ENCODE measurements at places on chromosomes 13 and 19.

GRCh38 chr13:33757713-33758112 lies 60.2 kb upstream of the RFC3 start:
- DNase-seq: no peak

DNA sequence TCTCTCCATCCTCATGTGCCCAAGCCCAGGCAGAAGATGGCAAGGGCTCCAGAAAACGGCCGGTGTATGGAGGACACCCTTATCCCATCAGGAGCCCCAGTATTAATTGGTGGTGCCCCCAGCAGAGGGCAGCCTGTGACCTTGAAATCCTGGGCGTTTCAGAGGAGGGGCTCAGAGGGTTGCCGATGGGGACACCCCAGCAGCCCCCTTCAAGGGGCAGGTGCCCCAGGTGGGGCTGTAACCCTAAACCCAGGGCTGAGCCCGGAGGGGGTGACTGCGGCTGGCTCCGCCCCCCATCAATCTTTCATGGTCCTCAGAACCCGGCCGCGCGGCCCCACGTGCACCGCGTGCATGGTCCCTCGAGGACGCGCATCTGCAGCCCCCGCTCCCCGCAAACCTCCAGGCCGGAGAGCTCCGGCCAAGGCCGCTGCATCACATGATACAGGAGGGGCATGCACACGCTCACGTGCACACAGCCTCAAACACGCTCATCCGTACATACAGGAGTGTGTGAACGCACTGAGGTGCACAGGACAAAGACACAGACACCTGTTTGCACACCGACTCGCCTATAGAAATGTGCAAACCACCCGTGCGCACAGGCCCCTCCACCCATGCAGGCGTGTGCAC lies 949 bp downstream of the RAB3A start:
- no peak for DNase-seq

DNA sequence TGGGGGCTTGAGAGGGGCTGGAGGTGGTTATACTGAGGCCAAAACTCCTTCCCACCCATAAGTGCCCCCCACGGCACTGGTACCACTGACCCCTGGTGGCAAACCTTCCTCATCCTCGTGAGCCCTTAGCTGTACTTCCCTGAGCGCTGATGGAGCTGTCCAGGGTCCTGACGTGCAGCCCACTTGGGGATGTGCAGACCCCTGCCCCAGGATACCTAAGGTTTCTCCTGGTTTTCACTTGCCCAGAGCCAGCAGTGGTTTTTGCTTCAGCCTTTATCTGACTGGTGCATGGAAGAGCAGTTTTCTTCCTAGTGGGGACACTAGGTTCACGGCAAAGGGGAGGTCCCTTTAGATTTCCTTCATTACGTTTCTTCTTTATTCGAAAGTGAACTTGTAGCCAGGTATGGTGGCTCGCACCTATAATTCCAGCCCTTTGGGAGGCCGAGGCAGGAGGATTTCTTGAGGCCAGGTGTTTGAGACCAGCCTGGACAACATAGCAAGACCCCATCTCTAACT lies 28.7 kb upstream of the KCTD15 start:
- no peak for DNase-seq

- DNase-seq: no peak
These were observed 93.2 kb downstream of the STK24 start for GRCh38 chr13:98483601-98484288.

DNA sequence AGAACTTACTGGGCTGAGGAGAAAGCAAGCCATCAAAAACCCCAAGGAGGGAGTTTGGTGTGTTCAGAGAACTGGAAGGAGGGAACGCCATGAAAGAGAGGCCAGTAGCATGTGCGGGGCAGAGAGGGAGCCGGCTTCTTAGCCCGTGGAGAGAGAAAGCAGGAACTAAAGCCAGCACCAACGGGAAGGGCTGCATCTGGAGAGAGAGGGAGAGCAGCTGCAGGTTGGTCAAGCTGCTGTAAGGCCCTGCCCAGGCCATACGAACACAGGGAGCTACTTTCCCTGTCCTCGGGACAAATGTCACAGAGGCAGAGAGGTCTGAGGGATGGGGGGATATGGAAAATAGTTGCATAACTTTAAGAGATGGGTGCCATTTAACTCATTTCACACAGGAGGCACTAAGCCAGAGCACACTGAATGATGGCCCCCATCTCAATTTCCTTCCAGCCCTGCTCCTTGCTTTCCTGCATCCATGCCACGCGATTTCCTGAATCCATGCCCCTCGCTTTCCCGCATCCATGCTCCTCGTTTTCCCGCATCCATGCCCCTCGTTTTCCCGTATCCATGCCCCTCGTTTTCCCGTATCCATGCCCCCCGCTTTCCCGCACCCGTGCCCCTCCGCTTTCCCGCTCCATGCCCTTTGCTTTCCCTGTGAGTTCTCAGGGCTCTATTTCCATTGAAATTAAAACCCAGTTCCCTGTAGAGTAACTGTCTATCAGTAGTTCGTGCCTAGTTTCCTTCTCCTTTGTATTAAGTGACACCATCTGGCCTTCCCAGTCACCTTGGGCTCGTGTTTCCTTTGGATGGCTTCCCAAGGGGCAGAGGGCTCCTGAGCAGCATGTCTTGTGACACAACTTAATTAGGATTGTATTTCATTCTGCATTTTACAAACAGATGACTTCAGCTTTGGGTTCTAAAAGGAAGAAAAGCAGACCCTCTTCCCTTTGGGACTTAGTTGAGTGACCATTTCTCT lies 31.5 kb upstream of the TPT1 start:
- DNase-seq: no peak

DNA sequence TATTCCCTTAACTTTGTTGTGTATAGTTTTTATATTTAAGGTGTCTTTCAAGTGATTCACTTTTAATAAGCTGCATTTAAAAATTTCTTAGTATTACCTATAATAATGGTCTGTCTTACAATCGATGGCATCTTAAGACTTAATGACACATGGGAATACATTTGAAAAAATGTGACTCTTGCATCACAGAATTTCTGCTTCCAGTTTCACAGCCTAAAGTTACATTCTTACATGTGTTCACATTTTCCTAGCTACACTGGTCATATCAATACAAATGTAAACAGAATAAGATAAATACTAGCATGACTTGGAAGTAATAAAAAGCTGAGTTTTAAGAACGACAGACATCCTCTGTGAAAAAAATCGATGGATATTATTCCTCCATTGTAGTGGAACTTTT lies 1597.1 kb upstream of the MIR17HG start:
- DNase-seq: no peak

GRCh38 chr19:50387176-50387867 lies 3.2 kb downstream of the POLD1 start:
- DNase-seq: no peak

- DNase-seq: no peak
These were observed 808.6 kb upstream of the ARGLU1 start for GRCh38 chr13:107376341-107377125.

GRCh38 chr13:75784003-75784402 lies 147.9 kb downstream of the LMO7 start:
- DNase-seq: no peak

DNA sequence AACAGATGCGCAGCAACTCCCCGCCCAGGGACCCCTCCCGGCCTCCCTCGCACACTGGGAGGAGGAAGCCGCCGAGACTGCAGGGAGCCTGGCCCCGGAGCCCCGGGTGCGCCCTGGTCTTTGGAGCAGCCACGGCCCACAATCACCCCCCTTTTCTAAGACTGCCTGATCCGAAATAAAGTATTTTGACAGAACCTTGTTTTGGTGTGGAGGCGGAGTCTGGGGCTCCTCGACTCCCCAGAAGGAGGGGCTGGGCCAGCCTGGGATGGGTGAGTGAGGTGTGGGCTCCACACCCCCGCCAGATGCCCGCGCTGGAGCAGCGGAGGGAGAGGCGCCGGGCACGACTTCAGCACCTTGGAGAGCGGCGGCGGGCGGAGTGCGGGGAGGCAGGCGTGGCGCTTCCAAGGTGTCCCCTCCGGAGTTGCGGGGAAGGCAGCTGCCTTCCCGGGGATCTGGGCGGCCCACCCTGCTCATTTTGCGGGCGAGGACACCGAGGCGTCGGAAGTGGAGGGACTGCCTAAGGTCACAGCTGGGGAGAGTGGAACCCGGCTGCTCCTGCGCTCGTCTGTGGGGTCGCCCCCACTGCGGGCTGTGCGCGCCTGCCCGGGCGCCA lies 9.4 kb downstream of the SIRT6 start:
- peak; percentile 53 for DNase-seq

GRCh38 chr19:20078581-20079031 lies 806 bp downstream of the ZNF90 start:
- no peak for DNase-seq

- no peak for DNase-seq
These were observed 3.3 kb upstream of the GPR183 start for GRCh38 chr13:99310382-99311031.

DNA sequence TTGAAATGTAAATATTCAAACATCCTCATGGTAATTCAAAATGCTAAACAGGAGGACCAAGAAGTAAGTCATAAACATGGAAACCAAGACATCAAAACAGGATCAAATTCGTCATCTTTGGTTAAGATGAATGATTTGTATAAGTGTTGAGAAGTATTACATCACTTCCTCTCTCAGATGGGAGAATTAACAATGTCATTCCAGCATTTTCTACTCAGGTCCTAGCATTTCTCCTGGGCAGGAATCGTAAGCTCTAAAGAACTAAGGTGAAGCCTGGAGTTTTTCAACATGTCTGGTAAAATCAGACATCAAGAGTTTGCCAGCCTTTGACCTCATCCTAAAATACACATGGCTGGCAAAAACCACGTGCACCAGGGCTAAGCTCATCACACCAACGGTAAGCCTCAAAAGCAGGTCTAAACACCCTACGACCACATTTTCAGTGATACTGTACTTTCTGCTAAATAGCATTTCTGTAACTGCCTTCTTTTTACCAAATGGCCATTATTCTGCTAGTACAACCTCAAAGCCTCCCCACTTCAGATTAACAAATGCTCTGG lies 24.8 kb downstream of the RANBP3 start:
- no peak for DNase-seq

GRCh38 chr13:105902396-105902795 lies 633.1 kb downstream of the EFNB2 start:
- no peak for DNase-seq

DNA sequence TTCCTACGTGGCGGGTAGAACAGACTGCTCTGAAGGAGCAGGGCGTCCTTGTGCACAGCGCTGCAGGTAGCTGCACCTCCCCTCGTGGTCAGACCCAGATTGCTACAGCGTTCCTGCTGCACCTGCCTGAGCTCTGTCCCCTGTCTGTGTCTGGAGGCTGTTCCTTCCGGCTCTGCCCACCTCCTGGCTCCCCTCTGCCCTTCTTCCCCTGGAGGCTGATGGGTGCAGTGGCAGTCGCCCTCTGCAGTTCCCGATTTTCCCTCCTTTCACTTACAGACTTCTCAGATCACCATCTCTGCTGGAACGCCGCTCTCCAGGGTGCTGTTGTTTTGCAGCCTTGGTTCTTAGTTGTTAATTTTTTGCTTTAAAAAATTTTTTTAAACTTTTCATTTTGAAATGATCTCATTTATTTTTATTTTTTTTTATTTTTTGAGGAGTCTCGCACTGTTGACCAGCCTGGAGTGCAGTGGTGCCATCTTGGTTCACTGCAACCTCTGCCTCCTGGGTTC lies 53.6 kb downstream of the SMARCA4 start:
- no peak for DNase-seq

- no peak for DNase-seq
These were observed 253.0 kb downstream of the PCDH20 start for GRCh38 chr13:61162636-61163035.

- no peak for DNase-seq
These were observed 178.2 kb downstream of the NDFIP2 start for GRCh38 chr13:79659121-79659521.

- DNase-seq: no peak
These were observed 5.0 kb upstream of the MICU2 start for GRCh38 chr13:21608961-21609360.

- no peak for DNase-seq
These were observed 18.7 kb downstream of the MLLT1 start for GRCh38 chr19:6260912-6261650.

GRCh38 chr13:100540621-100541020 lies 48.0 kb downstream of the GGACT start:
- DNase-seq: no peak

GRCh38 chr19:50573741-50574461 lies 5.7 kb upstream of the LRRC4B start:
- DNase-seq: no peak

DNA sequence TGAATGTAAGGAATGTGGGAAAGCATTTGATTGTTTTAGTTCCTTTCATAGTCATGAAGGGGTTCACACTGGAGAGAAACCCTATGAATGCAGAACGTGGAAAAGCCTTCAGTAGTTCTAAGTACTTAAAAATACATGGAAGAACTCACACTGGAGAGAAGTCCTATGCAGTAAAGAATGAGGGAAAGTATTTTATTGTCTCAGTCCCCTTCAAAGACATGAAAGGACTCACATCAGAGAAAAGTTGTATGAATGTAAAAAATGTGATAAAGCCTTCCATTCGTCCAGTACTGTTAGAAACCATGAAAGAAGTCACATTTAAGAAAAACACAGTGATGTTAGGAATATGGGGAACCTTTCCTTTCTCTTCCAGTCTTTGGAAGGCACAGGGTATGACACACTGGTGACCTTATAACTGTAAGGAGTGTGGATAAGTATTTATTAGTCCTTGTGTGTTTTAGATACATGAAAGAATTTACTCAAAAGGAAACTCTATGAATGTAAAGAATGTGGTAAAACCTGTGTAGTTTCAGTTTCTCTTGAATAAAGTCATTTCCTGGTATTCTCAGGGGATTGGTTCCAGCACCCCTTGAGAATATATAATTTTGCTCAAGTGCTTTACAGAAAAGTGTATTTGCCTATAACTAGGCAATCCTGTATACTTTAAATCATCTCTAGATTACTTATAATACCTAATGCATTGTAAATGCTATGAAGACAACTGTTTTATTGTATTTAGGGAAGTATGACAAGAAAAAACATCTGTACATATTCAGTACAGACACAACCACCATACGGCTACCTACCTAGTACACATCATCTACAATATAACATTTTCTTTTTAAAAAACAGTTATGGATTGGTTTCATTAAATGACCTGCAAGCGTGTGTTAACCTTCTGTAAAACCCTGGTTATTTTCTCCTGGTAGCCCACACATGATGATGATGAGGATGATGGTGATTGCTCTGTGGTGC lies 52.8 kb downstream of the ZNF823 start:
- DNase-seq: no peak

DNA sequence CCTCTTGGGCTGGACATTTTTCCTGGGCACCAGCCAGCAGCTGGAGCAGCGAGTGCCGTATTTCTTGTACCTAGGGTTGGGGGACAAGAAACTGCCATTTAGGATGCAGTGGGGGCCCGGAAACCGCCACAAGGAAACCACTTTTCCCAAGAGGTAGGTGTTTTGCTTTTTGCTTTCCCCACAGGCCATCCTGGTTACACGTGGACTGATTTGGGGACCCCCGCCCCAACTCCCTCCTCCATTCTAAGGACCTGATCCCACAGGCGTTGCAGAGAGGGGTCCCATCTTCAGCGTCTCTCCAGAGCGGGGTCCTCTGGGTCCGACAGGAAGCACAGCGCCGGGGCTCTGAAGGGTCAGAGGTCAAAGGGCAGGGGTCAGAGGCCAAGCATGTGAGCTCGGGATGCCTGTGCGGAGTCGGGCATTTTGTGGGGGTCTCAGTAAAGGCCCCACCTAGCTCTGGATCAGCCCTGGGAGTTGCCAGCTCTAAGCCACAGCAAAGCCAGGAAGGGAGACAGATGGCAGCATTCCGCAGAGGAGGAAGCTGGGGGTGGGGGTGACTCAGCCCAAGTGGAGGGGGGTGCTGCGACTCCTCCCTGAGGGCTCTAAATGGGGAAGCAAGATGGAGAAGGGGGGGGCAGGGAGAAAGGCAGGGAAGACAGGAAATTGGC lies 4.3 kb downstream of the ZGLP1 start:
- DNase-seq: no peak

- DNase-seq: no peak
These were observed 20.7 kb downstream of the CEBPG start for GRCh38 chr19:33394006-33394722.

- DNase-seq: no peak
These were observed 3.2 kb downstream of the IFNL1 start for GRCh38 chr19:39299404-39299803.
